Daoy (cell line): ENCODE measurements at places on chromosomes 12 and 14.

DNA sequence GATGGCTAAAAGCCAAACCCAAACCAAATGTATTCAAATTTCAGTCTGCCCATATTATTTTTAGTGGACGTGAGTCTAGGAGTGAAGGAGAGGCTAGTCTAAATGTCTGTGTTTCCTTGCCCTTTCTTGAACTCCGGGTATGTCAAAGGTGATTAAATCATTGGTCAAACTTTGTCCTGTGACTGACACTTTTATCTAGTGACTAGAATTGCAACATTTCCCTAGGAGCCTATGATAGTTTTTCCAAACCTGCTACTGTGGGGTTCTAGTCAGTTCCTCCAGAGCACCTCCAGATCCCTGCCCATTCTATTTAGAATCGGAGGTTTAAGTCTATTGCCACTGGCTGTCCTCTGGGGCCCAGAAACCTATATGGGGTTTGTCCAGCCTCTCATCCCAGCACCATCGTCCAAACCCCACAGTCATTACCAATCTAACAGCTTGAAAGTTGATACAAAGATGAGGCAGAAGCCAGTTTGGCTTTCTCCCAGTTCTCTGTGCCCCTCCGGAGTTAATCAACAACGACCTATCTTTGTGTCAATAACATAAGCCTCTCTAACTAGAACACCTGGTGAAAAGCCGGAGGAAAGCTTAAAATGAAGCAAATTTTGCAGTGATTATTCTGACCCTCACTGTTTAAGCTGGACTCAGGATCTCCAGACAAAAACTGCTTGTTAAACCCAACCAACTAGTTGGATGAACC is 306.7 kb downstream of the ZFP36L1 start:
- no peak for DNase-seq

DNA sequence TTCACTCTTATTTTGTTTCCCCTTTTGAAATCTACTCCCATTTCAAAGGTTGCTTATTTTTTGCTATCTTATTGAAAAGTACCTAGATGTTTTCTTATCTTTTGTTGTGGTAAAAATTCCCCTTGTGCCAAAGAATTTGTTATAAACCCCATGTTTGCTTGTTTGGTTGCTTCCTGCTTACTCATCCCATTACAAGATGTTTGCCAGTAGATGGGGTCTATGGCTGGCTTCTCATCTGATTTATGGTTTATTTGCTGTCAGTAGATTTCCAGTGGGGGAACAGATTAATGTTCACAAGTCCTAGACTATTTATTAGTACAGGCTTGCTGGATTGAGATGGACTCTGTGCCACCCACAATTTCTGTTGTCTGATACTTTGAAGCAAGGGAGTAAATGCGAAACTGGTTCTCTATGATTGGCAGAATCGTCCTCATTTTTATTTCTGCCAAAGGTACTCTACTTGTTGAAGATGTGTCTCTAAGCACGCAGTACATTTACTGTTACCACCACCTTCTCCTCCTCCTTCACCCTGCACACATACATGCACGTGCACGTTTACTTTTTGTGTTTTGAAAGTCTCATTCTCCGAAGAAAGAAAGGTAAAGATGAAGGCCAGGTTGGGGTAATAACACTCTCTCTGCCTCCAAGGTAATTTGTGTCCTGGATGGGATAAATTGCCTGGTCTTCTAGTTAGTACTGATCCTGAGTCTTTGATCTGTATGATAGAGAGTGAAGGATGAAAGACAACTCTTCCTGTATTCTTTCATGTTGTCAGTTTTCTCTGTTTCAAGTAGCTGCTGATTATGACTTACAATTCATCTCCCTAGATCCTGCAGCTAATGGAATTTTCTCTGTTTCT is 117.2 kb upstream of the ATP2B1 start:
- peak; percentile 33 for DNase-seq

DNA sequence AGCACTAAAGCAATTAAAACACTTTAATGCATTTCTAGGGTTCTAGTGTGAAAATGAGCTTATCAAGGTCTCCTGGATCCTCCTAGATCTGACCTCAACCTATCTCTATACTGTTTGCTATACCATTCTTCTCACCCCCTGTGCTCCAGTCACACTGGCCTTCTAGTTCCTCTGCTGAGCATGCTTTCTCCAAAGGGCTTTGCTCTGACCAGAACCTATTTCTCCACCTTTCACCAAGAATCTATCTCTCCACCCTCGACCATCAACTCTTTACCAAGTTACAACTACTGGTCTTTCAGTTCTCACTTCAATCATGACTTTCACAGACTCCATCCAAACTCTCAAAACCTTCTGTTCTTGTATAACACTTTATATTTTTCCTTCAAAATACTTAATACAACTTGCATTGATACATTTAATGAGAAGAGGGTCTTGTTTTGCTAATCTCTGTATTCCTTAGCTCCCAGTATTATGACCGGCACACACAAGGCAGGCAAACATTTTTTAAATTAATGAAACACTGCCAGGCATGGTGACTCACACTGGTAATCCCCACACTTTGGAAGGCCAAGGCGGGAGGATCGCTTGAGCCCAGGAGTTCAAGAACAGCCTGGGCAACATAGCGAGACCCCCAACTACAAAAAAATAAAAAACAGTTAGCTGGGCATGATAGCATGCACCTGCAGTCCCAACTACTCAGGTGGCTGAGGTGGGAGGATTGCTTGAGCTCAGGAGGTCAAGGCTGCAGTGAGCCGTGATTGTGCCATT is 22.8 kb downstream of the PPP1R12A start:
- peak; percentile 59 for DNase-seq

DNA sequence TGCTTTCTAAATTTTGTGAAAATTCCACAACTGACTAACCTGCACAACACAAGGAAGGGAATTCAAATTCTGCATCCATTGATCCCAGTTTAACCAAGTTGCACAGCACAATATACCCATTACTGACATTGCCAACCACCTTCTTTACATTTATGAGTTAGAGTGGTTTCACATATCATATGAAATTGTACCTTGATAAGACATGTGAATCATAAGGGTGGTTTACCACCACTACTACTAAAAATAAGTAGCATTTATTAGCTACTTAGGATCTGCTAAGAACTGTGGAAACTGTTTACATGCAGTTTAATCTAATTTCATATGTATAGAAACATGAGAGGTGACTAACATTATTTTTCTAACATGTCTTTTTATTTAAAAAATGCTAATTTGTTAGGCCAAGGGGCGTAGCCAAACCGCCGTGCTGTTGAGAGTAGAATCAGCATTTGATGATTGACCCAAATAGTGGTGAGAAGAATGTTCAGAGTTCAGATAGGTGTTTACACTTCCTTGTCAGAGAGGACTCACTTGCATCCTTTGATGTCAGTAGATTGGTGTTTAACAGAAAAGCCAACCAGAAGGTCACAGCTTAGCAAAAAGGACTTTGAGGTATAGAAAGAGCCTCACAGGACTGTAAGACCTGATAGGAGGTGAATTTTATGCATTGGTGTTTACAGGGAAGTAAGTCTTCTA is 56.2 kb downstream of the LRFN5 start:
- no peak for DNase-seq

GRCh38 chr14:85182282-85182681 is 347.7 kb upstream of the FLRT2 start:
- DNase-seq: no peak

DNA sequence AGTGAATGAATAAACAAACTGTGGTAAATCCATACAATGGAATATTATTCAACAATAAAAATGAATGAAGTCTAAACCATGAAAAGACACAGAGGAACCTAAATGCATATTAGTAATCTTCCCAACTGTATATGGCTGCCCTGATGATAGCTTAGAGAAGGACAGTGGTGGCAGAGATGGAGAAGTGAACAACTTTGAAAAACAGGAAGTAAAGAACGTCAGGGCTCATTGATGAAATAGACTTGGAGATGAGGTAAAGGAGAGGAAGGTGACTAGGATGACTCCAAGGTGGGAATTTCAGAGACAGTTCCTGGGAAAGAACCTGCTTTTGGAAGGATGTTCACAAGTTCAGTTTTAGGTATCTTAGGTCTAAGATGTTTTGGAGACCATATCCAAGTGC is 36.3 kb upstream of the NT5DC3 start:
- DNase-seq: no peak

DNA sequence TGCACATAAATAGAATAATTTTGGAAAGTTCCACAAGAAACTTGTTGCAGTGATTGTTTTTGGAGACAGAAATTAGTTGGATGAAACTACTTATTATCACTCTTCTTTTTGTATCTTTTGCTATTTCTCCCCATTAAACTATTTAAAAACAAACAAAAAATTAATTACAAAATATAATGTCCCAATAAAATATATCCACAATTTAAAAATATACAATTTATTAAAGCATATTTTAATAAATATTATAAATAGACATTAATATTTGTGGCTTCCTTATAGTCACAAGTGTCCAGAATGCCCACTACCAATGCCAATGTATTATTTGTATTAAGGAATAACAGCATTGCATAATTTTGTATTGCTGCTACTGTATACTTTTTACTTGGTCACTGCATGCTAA is 52.5 kb upstream of the GCH1 start:
- no peak for DNase-seq

DNA sequence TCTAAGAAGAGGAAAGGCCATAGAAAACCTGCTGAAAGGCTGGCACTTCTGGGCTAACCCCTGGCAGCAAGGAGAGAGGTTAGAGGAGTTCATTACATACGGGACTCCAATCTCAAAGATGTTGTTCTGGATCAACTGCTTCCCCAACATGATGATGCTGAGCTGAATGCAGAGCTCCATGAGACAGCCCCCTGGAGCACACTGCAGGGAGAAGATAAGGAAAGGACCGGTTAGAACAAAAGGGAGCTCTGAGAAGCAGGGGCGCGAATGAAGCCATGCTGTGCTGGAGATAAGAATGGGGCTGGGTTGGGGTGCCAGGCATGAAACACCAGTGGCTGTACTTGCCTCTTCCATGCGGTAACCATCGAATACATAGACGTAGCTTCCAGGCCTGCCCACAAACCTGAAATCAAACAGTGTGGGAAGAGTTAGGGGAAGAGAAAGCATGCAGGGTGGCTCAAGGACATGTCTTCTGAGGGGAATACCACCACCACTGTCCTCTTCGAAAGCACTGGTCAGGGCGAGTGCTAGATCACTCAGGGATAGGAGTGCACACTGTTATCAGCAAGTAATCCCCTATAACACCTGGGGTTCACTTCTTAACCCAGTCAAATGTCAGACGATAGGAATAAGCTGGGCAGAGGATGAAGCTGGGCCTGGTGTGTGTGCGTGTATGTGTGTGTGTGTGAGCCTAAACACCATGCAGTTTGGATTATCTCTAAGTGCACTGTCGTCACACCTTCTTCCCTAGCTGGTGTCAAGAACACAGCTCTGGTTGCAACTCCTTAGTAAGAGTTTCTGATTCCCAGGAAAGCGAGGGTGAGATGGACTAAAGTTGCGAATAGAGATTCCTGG is 180.9 kb downstream of the NTF3 start:
- no peak for DNase-seq

GRCh38 chr12:68768431-68768939 is 22.5 kb downstream of the SLC35E3 start:
- DNase-seq: no peak

DNA sequence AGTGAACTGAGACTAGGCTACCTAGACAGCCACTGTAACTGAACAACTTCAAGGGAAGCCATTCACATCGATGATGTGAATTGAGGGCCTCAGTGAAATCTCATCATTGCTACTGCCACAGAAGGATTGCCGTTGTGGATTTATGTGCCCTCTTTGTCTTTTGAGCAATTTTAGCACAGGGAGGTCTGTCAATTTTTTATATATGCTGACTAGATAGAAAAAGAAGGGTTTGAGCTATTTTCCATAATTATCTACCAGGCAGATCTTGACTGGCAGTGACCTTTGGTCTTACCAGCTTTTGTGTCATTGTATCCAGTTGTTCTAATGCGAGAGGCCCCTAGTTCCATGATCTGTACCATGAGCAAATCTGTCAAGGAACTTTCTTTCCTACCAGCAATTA is 179.4 kb downstream of the ERC1 start:
- DNase-seq: no peak
